ENCODE measurements at places on chromosomes 2 and 18. TPM values are rescaled to one million over a fixed set of nuclear protein-coding genes. Genes with fewer than 3 reads are reported as not detected.

SNTG2 gene
- total RNA-seq, result 18.1 TPM

DNA sequence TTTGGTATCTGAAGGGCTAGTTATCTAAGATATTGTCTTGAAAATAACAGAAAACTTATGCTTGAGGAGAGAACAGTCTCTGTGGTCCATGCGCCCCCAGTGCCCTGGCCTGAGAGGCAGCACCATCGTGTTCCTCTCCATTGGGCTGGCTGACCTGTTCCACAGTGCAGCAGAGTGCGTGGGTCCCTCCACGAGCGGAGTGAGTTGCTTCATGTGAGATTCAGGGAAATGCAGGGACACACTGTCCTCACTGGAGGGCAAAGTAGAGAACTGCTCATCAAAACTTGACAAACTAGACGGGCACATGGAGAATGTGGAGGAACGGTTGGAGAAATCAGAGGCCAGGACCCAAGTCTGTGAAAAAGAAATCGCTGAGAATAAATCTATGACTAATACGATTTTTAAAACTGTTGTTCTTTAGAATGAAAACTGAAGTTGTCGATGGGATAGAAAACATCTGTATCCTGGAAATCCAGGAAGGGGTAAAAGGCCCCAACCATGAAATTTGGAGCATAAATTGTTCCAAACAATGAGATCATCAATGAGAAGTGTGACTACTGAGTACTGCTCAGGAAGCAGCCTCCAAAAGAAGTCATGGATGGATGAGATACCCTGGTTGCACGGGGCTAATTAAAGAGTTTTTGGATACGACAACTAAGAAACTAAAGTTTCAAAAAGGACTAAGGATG is 58.1 kb downstream of the REV1 start:
- no peak for DNase-seq

GRCh38 chr18:69697689-69698088 is 250.0 kb downstream of the CD226 start:
- DNase-seq, result no peak

NEU4 gene
- 0.82 TPM for total RNA-seq

DNA sequence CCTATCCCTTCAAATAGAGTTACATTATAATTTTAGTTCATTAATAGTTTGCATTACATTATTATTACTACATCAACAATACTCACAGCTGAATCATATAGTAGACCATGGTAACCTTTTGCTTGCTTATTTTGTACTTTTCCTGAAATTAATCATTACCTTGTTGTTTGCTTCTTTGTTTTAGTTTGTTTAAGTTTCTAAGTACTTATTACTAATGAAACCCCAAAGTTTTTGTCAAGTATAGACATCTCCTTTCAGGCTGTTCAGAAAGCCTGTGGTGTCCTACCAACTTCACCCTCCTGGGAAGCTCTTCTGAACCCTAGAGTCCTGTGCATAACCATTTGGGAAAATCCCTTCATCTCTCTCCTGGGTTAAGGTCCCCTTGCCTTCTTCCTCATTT is 43.5 kb upstream of the LAPTM4A start:
- no peak for DNase-seq

GRCh38 chr2:163351966-163352365 is 383.8 kb downstream of the FIGN start:
- no peak for DNase-seq

DNA sequence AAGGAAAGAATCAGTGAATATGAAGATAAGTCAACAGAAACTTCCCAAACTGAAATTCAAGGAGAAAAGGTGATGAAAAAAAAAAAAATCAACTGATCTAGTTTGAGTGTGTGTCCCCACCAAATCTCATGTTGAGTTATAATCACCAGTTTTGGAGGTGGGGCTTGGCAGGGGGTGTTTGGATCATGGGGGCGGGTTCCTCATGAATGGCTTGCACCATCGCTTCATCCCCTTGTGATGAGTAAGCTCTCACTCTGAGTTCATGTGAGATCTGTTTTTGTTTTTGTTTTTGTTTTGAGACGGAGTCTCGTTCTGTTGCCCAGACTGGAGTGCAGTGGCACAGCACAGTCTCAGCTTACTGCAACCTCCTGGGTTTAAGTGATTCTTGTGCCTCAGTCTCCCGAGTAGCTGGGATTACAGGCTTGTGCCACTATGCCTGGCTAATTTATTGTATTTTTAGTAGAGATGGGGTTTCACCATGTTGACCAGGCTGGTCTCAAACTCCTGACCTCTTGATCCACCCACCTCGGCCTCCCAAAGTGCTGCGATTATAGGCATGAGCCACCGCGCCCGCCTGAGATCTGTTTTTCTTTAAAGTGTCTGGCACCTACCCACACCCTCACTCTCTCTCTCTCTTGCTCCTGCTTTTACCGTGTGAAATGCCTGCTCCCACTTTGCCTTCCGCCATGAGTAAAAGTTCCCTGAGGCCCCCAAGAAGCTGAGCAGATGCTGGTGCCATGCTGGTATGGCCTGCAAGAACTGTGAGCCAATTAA is 4.0 kb upstream of the SLC66A2 start:
- no peak for DNase-seq

DNA sequence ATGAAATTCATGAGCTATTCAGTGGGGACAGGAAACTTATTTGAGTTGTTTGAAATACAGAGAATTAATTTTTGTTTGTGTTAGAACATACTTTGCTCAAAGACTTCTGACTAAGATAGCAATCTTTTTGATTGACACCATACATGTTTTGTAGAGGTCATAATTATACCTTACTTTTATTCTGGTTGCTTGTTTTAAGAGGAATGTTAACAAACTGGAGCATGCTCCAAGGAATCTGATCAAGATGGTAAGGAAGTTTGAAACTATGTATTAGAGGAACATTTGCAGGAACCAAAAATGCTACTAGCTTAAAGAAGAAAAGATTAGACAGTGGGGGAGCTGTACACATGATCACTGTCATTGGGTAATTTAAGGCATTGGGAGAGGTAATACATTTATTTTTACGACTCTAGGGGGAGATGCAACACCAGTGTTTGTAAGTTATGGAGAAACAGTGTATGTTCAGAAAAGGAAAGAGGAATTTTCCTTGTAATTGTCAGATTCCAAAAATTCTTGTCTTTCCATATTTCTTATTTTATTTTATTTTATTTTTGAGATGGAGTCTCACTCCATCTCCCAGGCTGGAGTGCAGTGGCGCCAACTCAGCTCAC is 8.0 kb downstream of the AGFG1 start:
- no peak for DNase-seq

ACVR1 gene
- total RNA-seq, result 17.7 TPM

- no peak for DNase-seq
Observed at GRCh38 chr18:13549880-13550232, 176.5 kb downstream of the FAM210A start.

UGT1A10 gene
- not detected for total RNA-seq

INHBB gene
- total RNA-seq, result 0.23 TPM

GRCh38 chr2:127196998-127197397 is 23.1 kb downstream of the CYP27C1 start:
- no peak for DNase-seq

GRCh38 chr2:190532581-190532980 is 1.9 kb downstream of the NEMP2 start:
- DNase-seq, result no peak

DNA sequence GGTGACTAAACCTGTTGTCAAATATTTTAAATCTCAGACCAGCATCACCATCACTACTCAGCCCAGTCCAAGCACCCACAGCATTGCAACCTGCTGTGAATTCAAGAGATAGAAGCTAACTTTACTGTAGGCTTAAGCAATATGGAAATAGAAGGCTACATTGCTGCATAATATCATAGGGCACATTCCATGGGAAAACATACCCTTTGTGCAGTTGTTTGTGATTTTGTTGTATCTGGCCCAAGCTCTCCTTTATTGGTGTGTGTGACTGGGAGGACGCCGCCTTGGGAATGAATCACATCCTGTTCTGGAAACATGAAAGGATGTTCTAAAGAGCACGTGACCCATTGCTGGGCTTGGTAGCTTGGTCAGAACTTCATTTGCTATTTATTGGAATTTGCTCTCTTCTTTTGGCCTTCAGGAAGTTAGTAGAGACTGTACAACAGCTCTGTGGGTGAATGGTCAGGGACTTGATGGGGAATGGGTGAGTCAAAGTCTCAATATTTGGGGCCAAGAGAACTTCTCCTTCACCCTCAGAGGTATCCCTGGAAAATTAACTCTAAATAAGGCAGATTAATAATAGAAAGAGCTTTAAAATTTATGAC is 106.8 kb upstream of the SERPINE2 start:
- no peak for DNase-seq

- no peak for DNase-seq
Observed at GRCh38 chr2:195594248-195594647, 62.8 kb upstream of the SLC39A10 start.

PTGR3 gene
- 3.6 TPM for total RNA-seq

- no peak for DNase-seq
Observed at GRCh38 chr2:188787658-188788240, 186.4 kb upstream of the COL3A1 start.

C2orf15 gene
- 5.5 TPM for total RNA-seq

DNA sequence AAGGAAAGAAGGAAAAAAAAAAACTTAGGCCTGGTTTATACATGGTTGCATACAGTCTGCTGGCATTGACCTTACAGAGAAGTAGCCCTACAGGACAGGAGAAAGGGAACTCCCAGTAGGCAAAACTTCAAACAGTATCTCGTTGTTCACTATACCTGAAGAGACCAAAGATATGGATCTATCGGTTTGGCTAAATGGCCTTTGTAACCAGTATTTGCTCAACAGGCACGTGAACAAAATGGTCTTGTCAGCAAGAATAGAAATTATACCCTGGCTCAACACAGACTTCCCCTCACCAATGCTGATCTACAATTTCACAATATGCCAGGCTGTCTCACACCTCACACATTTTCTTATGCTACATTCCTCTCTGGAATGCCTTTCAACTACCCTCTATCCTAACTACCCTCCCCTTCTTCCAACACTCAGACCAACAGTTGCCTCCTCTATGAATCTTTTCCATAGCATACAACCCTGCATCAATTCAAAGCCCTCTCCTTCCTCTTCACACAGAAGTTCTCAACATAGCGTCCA is 13.7 kb downstream of the HYCC2 start:
- no peak for DNase-seq

DNA sequence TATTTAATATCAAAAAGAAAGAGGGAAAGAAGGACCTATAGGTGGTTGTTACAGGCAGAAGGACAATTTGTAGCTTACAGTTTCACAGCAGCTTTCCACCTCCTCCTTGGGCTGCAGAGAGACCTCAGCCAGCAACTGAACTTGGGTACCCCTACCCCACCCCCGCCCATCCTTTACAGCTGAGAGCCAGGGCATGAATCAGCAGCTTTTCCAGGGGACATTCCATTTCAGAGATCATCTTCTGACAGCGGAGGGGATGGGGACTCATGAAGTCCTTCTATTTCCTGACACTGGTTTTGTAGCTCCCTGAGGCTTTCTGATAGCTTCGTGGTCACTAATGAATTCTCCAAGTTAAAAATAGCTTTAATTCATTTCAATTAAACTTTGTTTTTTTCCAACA is 96.4 kb downstream of the ITGB1BP1 start:
- no peak for DNase-seq

BCL11A gene
- total RNA-seq, result 59.3 TPM

DNA sequence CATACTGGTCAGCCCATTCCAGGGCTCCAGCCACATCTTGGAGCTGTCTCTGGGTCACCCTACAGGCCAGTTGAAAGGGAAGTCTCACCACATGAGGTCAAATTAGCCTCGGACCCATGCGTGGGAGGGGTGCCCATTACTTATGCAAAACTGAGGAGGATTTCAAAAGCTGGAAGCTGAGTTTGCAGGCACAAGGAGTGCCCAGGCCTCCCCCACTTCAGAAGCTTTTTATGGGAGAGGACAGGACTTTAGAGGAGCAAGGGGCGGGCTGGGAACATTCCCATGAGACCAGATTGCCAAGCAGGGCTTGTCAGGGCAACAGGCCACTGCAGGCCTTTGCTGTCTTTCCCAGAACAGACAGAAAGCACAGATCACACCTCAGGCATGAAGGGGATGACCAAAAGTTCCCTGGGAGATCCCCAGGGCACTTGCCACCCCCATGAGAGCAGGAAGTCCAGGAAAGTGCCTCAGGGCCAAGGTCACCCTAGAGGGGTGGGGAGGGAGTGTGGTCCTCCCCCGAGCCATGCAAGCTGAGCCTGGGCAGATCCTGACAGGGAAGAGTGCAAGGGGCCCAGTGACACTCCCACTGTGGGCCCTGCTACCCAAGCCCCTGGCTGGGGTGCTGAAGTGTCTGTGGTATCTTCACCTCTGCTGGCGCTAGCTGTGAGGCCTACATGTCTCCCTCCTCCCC is 267.7 kb downstream of the BCL11A start:
- DNase-seq, result no peak

IL1RN gene
- total RNA-seq, result not detected

CYTIP gene
- 0.23 TPM for total RNA-seq

TSN gene
- 96.3 TPM for total RNA-seq

AKAIN1 gene
- not detected for total RNA-seq

GRCh38 chr2:205115511-205115910 is 566.8 kb upstream of the NRP2 start:
- DNase-seq, result no peak

RGPD3 gene
- total RNA-seq, result 0.17 TPM

- no peak for DNase-seq
Observed at GRCh38 chr2:153495725-153496124, 17.2 kb upstream of the RPRM start.
